Foreskin keratinocyte (primary cell): ENCODE measurements at places on chromosomes 6 and 20. TPM values are rescaled to one million over a fixed set of nuclear protein-coding genes. Genes with fewer than 3 reads are reported as not detected.

DNA sequence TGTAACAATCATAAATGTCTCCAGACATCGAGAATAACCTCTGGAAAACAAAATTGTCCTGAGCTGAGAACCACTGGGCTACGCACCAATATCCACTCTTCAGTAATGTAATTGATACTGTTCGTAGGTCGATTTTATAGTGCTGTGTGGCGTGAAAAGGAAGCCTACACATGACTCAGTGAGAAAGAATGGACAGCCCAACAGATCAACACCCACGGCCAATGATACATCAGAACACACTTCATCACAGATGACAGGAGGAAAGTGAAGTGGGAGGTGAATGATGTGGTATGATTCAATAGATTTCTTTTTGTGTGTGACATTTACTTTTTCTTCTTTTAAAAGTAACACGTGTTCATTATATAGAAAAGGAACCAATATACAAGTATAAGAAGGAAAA is 93.5 kb downstream of the RPS12 start:
- no peak for DNase-seq

The FERMT1 gene
- total RNA-seq = 138 and 276 TPM in 2 replicates

The CDC5L gene
- total RNA-seq = 27.9 and 29.7 TPM in 2 replicates

GRCh38 chr6:122347280-122347679 is 52.2 kb upstream of the HSF2 start:
- no peak for DNase-seq
